ENCODE measurements at places on chromosomes 6 and 20.

DNA sequence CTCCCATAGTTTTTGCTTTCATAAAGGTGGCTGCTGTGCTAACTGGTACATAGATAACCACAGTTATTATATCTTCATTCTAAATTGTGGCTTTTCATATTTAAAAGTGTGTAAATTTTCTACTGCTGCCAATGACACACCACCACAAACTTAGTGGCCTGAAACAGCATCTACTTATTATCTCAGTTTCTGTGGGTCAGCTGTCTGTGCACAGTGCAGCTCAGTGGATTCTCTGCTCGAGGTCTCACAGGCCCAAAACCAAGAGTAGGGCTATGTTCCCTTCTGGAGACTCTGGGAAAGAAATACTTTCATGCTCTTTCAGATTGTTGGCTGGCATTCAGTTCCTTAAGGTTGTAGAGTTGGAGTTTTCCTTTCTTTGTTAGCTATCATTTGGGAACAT, 90.1 kb downstream of the LMBRD1 start:
- no peak for DNase-seq

GRCh38 chr20:36272547-36273220, 33.5 kb upstream of the DLGAP4 start:
- no peak for DNase-seq

- DNase-seq, result peak; percentile 69
Measured at GRCh38 chr6:19838442-19839236, 1.5 kb downstream of the ID4 start.

- DNase-seq, result no peak
Measured at GRCh38 chr20:45183084-45183483, 8.4 kb downstream of the PI3 start.

GRCh38 chr6:140445474-140446004, 1071.1 kb upstream of the CITED2 start:
- DNase-seq, result no peak

DNA sequence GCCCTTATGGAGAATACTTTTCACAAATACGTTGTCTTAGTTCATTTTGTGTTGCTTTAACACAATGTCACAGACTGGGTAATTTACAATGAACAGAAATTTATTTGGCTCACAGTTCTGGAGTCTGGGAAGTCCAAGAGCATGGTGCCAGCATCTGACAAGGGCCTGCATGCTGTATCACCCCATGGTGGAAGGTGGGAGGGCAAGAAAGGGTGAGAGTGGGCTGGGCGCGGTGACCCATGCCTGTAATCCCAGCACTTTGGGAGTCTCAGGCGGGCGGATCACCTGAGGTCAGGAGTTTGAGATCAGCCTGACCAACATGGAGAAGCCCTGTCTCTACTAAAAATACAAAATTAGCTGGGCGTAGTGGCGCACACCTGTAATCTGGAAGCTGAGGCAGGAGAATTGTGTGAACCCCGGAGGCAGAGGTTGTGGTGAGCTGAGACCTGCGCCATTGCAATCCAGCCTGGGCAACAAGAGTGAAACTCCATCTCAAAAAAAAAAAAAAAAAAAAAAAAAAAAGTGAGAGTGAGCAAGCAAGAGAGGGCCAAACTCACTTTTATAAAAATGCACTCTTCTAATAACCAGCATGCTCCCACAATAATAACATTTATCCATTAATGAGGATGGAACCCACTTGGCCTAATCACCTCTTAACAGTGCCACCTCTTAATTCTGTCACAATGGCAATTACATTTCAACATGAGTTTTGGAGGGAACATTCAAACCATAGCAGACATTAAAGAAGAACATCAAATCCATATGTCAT, 36.1 kb downstream of the NCOA7 start:
- no peak for DNase-seq

GRCh38 chr6:163414946-163415619, 565 bp downstream of the QKI start:
- peak; percentile 73 for DNase-seq

GRCh38 chr6:1609648-1610496, at the start of gene FOXC1:
Gene FOXC1 (plus strand): TSS chr6:1609915. CDS start chr6:1610446, 531 bp downstream.
- DNase-seq, result peak; percentile 91

DNA sequence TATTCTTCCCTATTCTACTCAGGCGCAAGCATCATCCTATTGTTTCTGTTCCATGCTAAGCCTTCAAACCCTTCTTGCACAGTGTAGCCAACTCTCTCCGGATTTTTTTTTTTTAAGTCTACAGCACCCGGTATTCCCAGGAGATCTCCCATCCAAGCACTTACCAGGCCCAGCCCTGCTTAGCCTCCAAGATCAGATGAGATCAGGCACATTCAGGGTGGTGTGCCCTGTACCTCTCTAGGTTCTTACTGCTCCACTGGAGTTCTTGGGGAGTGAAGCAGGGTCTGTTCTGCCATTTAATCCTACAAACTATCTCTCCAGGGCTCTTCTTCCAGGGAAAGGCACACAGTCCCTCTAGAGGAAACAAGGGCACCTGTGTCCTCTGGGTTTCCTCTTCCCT, 14.9 kb upstream of the NUP153 start:
- no peak for DNase-seq

GRCh38 chr6:25100288-25100687, 164.5 kb upstream of the RIPOR2 start:
- DNase-seq, result no peak

DNA sequence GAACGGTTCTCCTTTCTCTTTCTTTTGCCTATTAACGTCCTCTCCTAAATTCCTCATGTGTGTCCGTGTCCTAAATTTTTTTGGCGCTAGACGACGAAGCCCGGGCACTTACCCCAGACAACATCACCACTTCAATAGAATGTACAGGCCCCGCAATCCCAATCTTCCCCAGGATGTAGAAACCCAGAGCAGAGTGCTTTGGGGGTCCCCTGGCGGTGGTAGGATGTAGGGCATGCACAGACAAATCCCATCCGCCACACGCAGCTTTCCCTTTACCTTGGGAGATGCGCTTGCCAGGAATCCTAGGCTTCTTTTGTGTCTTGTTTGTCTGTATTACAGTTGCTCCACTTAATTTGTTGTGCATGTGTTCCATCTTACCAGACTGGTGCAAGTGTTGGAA, 417.3 kb upstream of the ARID1B start:
- DNase-seq, result no peak

DNA sequence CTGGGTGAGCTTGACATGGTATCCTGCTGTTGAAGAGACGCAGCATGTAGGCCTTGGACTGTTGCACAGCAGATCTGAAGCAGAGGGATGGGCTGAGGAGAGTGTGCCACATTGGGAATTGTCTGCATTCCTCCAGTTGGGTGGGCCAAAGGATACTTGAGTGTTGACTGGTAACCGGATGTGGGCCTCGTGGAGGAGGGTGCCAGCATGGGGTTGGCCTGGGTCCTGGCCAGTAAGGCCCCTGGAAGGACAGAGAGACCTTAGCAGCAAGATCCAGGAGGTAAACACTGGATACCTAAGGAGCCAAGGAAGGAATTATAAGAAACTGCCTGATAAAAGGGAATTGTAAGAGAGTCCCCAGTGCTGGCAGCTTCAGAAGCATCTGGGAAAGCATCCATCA, 76.9 kb downstream of the FIG4 start:
- no peak for DNase-seq

DNA sequence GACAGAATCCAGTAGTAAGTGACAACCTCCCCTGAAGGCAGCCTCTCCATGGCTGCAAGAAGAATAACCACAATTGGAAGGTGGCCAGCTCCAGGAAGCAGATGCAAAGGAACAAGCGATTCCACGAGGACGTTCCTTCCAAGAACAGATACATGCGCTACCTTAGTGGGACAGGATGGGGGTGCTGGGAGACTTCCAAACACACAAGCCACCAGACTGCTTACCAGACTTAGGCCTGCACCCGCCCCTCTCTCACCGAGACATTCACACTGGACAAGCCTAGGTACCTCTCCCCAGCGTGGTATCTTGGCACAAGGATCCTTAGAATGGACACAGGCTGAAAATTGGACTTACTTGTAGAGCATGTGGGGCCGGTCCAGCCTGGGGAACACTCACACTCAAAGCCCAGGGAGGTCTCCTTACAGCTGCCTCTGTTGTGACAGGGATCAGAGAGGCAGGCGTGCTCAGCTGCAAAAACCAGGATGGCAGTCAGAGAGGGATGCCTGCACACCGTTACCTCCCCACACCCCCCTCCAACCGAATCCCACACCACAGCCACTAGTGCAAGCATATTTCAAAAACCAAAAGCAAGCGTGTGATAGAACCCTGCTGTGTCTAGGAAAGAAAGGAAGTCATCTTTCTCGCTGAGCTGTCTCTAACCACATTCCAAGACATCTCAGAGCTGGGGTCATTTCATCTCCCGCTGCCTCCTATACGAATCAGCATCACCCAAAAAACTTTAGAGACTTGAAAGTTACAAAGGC, 22.4 kb downstream of the JAG1 start:
- no peak for DNase-seq
